ENCODE measurements at places on chromosomes 2 and 18. TPM values are rescaled to one million over a fixed set of nuclear protein-coding genes. Genes with fewer than 3 reads are reported as not detected.
A peak's percentile ranks its signal among the peaks of the same experiment; 100 is the strongest.

GRCh38 chr18:8519102-8519501 is 90.1 kb upstream of the RAB12 start:
- no peak for DNase-seq
- no peaks in the 10 kb centered on the region for H3K4me1 ChIP-seq
- no peak overlapping the region for H3K27ac ChIP-seq

- H3K27me3 ChIP-seq, result peaks cover 85% of the 10 kb centered on the region
- peak overlapping the region; percentile 89 for H3K4me3 ChIP-seq
- DNase-seq, result peak; percentile 73
- H3K27ac ChIP-seq, result peak overlapping the region; percentile 78
- H3K36me3 ChIP-seq, result no peaks in the 10 kb centered on the region
Measured at GRCh38 chr2:172101821-172102390, 794 bp downstream of the DLX2 start.

GRCh38 chr2:208097313-208097712 is 27.0 kb downstream of the CRYGD start:
- no peaks in the 10 kb centered on the region for H3K36me3 ChIP-seq
- H3K4me1 ChIP-seq, result peaks cover 28% of the 10 kb centered on the region
- no peak overlapping the region for H3K4me3 ChIP-seq
- no peak overlapping the region for H3K27ac ChIP-seq
- peaks cover 7% of the 10 kb centered on the region for H3K27me3 ChIP-seq

DNA sequence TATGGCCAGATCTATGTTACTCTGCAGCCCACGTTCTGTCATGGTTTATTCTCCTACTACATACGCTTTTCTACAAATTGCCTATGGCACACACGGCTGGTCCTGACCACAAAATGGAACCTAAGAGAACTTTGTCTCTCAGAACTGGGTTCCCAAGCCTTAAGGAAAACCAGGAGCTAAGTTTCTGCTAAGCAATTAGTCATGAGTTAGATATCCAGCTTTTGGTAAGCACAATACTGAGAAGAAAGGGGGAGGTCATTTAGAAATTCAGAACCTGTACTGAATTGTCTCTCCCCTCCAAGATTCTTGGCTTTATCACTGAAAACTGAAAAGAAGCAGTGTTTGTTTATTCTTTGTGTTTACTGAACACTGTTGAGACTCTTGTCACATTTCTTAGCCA is 283.5 kb upstream of the TANK start:
- no peaks in the 10 kb centered on the region for H3K4me1 ChIP-seq
- no peaks in the 10 kb centered on the region for H3K36me3 ChIP-seq
- no peaks in the 10 kb centered on the region for H3K27me3 ChIP-seq
- H3K4me3 ChIP-seq, result no peak overlapping the region
- H3K27ac ChIP-seq, result no peak overlapping the region

GRCh38 chr2:178241844-178242551 is 47.7 kb downstream of the OSBPL6 start:
- no peaks in the 10 kb centered on the region for H3K36me3 ChIP-seq
- peaks cover 13% of the 10 kb centered on the region for H3K27me3 ChIP-seq
- no peak overlapping the region for H3K27ac ChIP-seq
- DNase-seq, result no peak
- no peak overlapping the region for H3K4me3 ChIP-seq

- H3K36me3 ChIP-seq, result no peaks in the 10 kb centered on the region
- no peaks in the 10 kb centered on the region for H3K4me1 ChIP-seq
- DNase-seq, result no peak
- H3K27me3 ChIP-seq, result peaks cover 11% of the 10 kb centered on the region
- no peak overlapping the region for H3K27ac ChIP-seq
Measured at GRCh38 chr18:80196528-80197320, 50.6 kb downstream of the PARD6G start.

DNA sequence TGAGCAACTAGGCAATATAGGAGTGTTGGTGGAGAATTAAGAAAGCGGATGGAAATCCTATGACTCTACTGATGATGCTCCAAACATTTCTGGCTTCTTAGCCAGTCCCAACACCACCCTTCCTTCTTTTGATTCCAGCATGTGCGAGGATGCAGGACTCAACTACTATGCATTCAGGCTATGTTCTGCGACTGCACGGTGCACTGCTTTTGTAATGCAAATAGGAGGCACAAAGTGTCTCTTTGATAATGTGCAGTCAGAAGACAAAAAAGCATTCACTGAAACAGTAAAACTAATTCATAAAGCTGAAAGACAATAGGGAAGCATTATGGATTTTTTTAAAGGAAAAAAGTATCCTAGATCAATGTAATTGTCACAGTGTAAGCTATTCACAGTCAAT is 106.7 kb downstream of the MEIS1 start:
- no peaks in the 10 kb centered on the region for H3K36me3 ChIP-seq
- H3K4me3 ChIP-seq, result no peak overlapping the region
- no peak overlapping the region for H3K27ac ChIP-seq
- no peak for DNase-seq
- peaks cover 6% of the 10 kb centered on the region for H3K4me1 ChIP-seq

GRCh38 chr2:24842081-24843050 is 49.1 kb downstream of the CENPO start:
- H3K36me3 ChIP-seq, result no peaks in the 10 kb centered on the region
- no peak overlapping the region for H3K27ac ChIP-seq
- no peaks in the 10 kb centered on the region for H3K4me1 ChIP-seq

DNA sequence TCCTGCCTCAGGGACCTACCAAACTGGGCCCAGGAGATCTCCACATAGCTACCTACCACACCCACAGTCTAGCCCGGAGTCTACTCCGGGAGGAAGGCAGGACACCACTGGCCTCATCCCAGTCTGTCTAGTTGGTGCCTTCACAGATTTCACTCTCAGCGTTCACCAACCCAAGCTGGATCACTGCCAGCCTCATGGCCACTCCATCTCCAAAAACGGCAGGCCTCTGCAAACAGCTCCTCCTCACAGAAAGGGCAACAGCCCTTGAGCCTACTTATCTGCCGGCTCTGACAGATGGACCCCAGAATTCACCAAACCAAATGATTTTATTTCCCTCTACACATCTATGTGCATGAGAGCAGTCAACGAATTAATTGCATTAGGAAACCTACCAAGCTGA is 61.3 kb downstream of the NCKAP5 start:
- H3K27me3 ChIP-seq, result peaks cover 3% of the 10 kb centered on the region
- no peaks in the 10 kb centered on the region for H3K36me3 ChIP-seq
- H3K4me3 ChIP-seq, result no peak overlapping the region
- no peak overlapping the region for H3K27ac ChIP-seq
- H3K4me1 ChIP-seq, result no peaks in the 10 kb centered on the region

- H3K4me1 ChIP-seq, result no peaks in the 10 kb centered on the region
- no peak overlapping the region for H3K4me3 ChIP-seq
- H3K27me3 ChIP-seq, result peaks cover 3% of the 10 kb centered on the region
- no peak for DNase-seq
- H3K27ac ChIP-seq, result no peak overlapping the region
Measured at GRCh38 chr2:83971547-83971946, 487.5 kb downstream of the SUCLG1 start.

- no peak overlapping the region for H3K4me3 ChIP-seq
- DNase-seq, result no peak
- H3K36me3 ChIP-seq, result no peaks in the 10 kb centered on the region
- no peaks in the 10 kb centered on the region for H3K27me3 ChIP-seq
- H3K27ac ChIP-seq, result no peak overlapping the region
- H3K4me1 ChIP-seq, result peaks cover 24% of the 10 kb centered on the region
Measured at GRCh38 chr2:9762164-9762563, 81.1 kb upstream of the TAF1B start.

GRCh38 chr18:48982266-48982665 is 31.5 kb upstream of the SMAD7 start:
- peaks cover 6% of the 10 kb centered on the region for H3K27me3 ChIP-seq
- H3K4me1 ChIP-seq, result peaks cover 4% of the 10 kb centered on the region
- no peak for DNase-seq
- no peaks in the 10 kb centered on the region for H3K36me3 ChIP-seq
- no peak overlapping the region for H3K4me3 ChIP-seq
- no peak overlapping the region for H3K27ac ChIP-seq

GRCh38 chr2:132790207-132790785 is 120.3 kb upstream of the LYPD1 start:
- no peaks in the 10 kb centered on the region for H3K27me3 ChIP-seq
- H3K4me1 ChIP-seq, result no peaks in the 10 kb centered on the region
- no peak overlapping the region for H3K4me3 ChIP-seq
- no peak for DNase-seq
- no peak overlapping the region for H3K27ac ChIP-seq

GRCh38 chr2:134771313-134771801 is 52.6 kb upstream of the TMEM163 start:
- H3K27ac ChIP-seq, result no peak overlapping the region
- H3K27me3 ChIP-seq, result peaks cover 3% of the 10 kb centered on the region
- H3K36me3 ChIP-seq, result no peaks in the 10 kb centered on the region
- H3K4me3 ChIP-seq, result no peak overlapping the region
- H3K4me1 ChIP-seq, result no peaks in the 10 kb centered on the region
- DNase-seq, result no peak

GRCh38 chr2:64327510-64328414 is 126.2 kb upstream of the LGALSL start:
- peak overlapping the region; percentile 88 for H3K27ac ChIP-seq
- H3K36me3 ChIP-seq, result peaks cover 4% of the 10 kb centered on the region
- H3K4me1 ChIP-seq, result peaks cover 68% of the 10 kb centered on the region
- DNase-seq, result peak; percentile 52

DNA sequence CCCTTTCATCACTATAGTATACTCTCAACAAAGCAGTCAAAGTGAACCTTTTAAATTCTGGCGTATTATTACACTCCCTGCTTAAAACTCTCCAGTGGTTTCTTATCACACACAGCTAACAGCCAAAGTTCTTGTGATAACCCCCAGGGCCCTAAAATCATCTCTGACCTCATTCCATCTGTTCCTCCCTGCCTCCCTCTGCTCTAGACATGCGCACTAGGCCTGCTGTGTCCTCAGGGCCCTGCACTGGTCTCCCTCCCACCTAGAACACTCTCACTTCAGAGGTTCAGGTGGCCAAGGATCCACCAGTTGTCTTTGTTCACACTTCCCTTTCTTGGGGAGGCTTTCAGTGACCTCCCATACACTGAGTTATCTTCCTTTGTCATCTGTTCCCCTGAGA is 603.4 kb downstream of the DSC3 start:
- no peaks in the 10 kb centered on the region for H3K4me1 ChIP-seq
- H3K27ac ChIP-seq, result no peak overlapping the region
- H3K27me3 ChIP-seq, result no peaks in the 10 kb centered on the region
- DNase-seq, result no peak
- no peaks in the 10 kb centered on the region for H3K36me3 ChIP-seq

DNA sequence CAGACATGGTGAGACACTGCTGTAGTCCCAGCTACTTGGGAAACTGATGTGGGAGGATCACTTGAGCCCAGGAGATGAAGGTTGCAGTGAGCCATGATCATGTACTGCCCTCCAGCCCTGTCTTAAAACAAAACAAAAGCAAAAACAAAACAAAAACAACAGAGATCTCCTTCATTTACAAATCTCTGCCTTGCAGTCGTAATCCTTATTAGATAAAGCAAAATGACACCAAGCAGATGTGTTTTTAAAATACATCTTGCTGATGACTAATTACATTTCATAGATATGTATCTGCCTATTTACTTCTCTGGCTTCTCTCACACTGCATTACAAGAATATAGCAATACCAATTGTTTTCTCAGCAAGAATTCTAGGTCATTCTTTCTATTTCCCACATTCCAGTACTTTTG is 22.8 kb downstream of the NFE2L2 start:
- peak overlapping the region; percentile 100 for H3K27ac ChIP-seq
- peaks cover 95% of the 10 kb centered on the region for H3K4me1 ChIP-seq
- DNase-seq, result no peak
- H3K4me3 ChIP-seq, result peak overlapping the region; percentile 20
- no peaks in the 10 kb centered on the region for H3K36me3 ChIP-seq
- no peaks in the 10 kb centered on the region for H3K27me3 ChIP-seq

DNA sequence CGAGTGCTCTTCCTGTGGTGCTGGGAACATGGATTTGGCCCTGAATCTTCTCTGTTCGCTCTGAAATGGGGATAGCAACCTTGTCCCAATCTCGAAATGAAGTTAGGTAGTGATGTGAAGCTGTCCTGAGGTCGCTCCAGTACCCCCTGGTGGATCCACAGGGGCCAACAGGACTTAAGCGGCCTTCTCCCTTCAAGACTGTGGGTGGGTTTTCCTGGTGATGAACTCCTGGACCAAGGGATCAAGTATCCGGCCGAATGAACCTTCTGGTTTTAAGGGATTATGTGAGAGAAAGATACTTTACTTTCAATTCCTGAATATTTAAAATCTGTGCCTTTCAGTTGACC is 156.5 kb downstream of the NAPG start:
- no peak for DNase-seq
- H3K36me3 ChIP-seq, result no peaks in the 10 kb centered on the region
- H3K4me3 ChIP-seq, result no peak overlapping the region
- H3K4me1 ChIP-seq, result no peaks in the 10 kb centered on the region
- no peaks in the 10 kb centered on the region for H3K27me3 ChIP-seq

DNA sequence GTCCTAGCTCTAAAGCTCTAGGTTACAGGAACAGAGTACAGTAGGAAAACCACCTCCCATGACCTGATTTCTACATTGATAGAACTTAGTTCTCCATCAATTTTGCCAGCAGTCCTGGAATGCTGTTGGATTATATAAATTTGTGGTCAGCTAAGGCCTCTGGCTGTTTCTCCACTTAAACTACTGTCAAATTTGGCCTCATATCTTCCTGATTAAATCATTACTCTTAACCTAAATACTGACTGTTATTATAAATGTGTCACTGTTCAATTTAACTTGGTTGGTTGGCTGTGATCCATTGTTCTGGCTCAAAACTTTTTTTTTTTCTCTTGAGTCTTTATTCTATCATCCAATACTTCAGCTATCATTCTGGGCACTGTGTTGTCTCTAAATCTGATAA is 71.2 kb downstream of the TGFA start:
- peaks cover 2% of the 10 kb centered on the region for H3K27me3 ChIP-seq
- peaks cover 3% of the 10 kb centered on the region for H3K4me1 ChIP-seq
- DNase-seq, result no peak
- H3K27ac ChIP-seq, result no peak overlapping the region
- H3K36me3 ChIP-seq, result no peaks in the 10 kb centered on the region

The NCKAP5 gene
- polyA plus RNA-seq, result not detected

The FAM237A gene
- polyA plus RNA-seq, result not detected

The GREB1L gene
- not detected for polyA plus RNA-seq

The ARHGEF4 gene
- not detected for polyA plus RNA-seq

The UGP2 gene
- 132 TPM for polyA plus RNA-seq

The SLC4A5 gene
- polyA plus RNA-seq, result not detected

The NEU2 gene
- not detected for polyA plus RNA-seq
